Left ventricle myocardium inferior (tissue), 1 donor: ENCODE measurements at places on chromosomes 5 and 9. TPM values are rescaled to one million over a fixed set of nuclear protein-coding genes. Genes with fewer than 3 reads are reported as not detected.

ACOT12 gene
- not detected for total RNA-seq

- DNase-seq = no peak
These were observed 667.4 kb upstream of the SEMA6A start for GRCh38 chr5:117242028-117242427.

- no peak for DNase-seq
These were observed 5.8 kb downstream of the MTX3 start for GRCh38 chr5:79985288-79985687.

DNA sequence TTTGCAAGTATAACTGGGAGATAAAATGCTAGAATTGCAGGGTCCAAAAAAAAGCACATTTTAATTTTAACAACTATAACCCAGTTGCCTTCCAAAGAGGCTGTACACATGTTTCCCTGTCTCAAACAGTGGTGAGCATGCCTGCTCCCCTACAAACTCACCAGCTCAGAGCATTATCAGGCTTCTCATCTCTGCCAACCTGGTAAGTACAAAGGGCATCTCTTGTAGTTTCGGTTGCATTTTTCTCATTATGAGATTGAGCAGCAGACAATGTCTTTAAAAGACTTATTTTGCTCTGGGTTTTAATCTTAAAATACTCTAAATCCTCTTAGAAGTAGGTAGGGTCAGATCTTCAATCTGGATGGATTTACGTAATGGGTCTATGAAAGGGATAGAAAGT lies 107.1 kb upstream of the MSX2 start:
- no peak for DNase-seq
